ENCODE measurements at places on chromosomes 7 and 10. TPM values are rescaled to one million over a fixed set of nuclear protein-coding genes. Genes with fewer than 3 reads are reported as not detected.

Gene AGAP4
- 1.6 TPM for total RNA-seq

Gene TEX47
- total RNA-seq = not detected

Gene CUZD1
- total RNA-seq = 0.45 TPM

Gene NME8
- total RNA-seq = not detected

Gene AKR1C4
- total RNA-seq = not detected

Gene FAM25C
- not detected for total RNA-seq

Gene TMEM236
- not detected for total RNA-seq

Gene ZP3
- 2.5 TPM for total RNA-seq

Gene UPK3BL2
- total RNA-seq = 0.45 TPM

Gene FFAR4
- not detected for total RNA-seq

Gene ZCCHC24
- total RNA-seq = 24.7 TPM

Gene PDLIM1
- 24.2 TPM for total RNA-seq

Gene SPDYE11
- not detected for total RNA-seq

Gene AGAP9
- 2.0 TPM for total RNA-seq

Gene SP8
- not detected for total RNA-seq

Gene PRRT4
- total RNA-seq = 0.17 TPM

Gene TMEM196
- total RNA-seq = not detected

Gene ITGB8
- total RNA-seq = 3.3 TPM

Gene SNX13
- total RNA-seq = 26.1 TPM

All from bronchus fibroblast of lung (primary cell).